Activated T-cell treated with anti-CD3 and anti-CD28 coated beads, Interleukin-2, amount 50 U/mL, for 1 hour (primary cell): ENCODE measurements at places on chromosomes 12 and 14.
A peak's percentile ranks its signal among the peaks of the same experiment; 100 is the strongest.

DNA sequence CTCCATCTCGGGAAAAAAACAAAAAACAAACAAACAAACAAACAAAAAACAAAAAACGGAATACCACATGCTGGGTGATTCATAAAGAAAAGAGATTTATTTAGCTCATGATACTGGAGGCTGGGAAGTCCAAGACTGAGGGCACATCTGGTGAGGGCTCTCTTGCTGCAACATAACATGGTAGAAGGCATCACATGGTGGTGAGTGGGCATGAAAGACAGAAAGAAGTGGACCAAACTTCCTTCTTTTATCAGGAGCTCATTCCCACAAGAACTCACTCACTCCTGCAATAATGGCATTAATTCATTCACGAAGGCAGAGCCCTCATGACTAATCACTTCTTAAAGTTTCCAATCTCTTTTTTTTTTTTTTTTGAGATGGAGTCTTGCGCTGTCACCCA lies 8.0 kb upstream of the LGMN start:
- no peak for DNase-seq

DNA sequence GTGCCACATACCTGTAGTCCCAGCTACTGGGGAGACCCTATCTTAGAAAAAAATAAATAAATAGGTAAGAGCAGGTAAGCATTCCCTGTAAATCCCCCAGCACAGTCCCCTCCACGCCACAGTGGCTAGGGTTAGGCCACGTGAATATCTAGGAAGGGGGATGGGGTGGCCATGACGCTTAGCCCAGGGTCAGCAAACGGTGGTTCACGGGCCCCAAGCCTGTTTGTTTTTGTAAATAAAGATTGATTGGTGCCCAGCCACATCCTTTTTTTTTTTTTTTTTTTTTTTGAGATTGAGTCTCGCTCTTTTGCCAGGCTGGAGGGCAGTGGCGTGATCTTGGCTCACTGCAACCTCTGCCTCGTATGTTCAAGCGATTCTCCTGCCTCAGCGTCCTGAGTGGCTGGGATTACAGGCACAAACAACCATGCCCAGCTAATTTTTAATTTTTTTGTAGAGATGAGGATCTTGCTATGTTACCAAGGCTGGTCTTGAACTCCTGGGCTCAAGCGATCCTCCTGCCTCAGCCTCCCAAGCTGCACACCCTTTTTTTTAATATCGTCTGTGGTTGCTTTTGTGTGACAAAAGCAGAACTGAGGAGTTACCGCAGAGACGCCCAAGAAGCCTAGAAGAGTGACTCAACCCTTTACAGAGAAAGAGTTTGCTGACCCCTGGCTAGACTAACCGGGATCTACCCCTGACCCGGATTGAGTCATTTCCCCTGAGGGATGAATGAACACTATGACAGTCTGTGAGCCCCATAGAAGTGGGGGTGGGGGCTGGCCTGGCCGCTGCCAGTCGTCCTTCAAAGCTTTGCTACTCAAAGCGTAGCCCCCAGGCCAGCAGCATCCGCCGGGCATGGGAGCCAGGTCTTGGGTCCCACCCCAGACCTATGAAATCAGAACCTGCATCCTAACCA lies 113.7 kb upstream of the NCOR2 start:
- no peak for DNase-seq

- DNase-seq, result peak; percentile 21
Measured at GRCh38 chr12:120971299-120972180, 6.8 kb upstream of the HNF1A start.

DNA sequence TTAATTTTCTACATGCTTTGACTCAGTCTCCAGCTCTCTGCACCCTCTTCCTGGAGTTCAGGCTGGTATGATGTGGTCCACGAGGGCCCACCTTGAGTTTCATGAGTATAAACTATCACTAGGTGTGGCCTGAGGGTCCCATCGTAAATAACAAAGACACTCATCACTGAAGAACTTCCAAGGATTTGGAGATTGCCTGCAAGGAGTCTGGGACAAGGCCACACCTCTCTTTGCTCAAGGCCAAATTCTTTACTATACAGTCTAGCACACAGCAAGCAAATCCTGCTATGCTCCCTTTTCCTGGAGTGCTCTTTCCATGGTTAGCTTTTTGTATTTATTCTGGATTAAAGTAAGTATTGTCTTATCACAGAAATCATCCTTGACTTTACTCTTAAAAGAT lies 271.9 kb downstream of the SLC16A7 start:
- DNase-seq, result no peak

GRCh38 chr14:57660208-57660607 lies 166.6 kb upstream of the CCDC198 start:
- DNase-seq, result no peak

DNA sequence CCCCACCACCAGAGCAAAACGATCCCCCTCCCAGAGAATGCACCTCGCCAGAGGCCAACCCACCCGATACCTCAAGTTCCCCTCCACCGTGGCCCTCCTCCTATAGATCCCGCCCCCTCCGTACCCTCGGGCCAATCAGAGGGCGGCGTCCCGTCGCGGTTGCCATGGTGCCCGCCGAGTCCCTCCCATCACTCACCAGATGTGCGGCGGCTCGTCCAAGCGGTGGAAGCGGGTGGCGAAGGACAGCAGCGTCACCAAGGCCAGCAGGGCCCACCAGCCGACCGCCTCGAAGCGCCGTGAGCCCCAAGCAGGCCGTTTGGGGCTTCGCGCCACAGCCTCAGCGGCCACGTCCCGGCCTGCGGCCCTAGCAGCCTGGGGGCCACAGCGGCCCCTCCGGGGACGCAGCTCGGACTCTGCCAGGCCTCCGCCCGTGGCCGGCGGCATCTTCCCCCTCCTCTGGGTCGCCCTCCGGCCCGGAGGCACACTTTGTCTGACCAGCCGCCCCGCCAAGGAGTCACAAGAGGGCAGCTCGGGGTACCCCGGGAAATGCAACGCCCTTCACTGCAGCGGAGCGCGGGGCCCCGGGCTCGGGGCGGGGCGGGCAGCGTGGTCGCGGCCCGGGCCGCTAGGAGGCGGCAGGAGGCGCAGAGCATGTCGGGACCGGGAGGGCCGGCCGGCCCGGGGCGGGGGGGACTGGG lies at the start of gene POMT2:
TSS of gene POMT2 (minus strand) at position 646 of the 698 bp plus-strand sequence. CDS start at position 444, 202 bp downstream.
- peak; percentile 93 for DNase-seq

- no peak for DNase-seq
Measured at GRCh38 chr12:103827911-103828391, 13.1 kb downstream of the NT5DC3 start.

- no peak for DNase-seq
Measured at GRCh38 chr12:26416550-26416949, 221.2 kb downstream of the SSPN start.

DNA sequence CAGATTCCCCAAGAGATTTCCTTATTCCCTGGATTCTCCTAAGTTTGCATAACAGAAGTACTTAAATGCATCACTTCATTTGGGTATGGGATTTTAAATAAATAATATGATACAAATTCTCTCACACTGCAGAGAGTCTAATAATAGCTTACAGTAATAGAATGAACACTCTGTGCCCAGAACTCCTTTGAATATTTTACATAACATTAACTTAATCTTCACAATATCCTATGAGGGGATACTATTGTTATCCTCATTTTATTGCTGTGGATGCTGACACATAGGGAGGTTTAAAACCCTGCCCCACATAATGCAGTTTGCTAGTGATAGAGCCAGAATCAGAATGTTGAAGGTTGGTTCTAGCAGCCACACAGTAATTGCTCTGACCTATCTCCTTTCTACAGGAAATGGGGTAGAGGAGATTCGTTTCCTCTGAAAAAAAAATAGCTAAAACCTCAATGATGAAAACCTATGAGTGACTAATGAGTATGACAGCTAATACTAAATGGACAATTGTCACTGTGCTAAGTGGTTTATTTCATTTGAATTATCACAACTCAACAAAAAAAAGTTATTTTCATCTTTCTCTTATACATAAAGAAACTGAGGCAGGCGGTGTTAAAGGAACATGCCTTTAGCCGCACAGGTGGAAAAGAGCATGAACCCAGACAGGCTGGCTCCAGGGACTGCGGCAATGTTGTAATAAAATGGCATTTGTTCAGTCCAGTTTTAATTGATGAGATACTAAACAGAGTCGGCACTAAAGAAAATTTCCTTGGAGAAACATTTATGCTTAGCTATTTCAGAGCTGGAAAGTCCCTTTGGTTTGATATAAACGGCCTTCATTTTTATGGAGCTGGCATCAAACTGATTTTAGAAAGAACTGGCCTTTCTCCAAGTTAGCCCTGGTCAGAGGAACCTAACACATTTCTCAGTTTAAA lies 880.9 kb downstream of the NRXN3 start:
- DNase-seq, result no peak

DNA sequence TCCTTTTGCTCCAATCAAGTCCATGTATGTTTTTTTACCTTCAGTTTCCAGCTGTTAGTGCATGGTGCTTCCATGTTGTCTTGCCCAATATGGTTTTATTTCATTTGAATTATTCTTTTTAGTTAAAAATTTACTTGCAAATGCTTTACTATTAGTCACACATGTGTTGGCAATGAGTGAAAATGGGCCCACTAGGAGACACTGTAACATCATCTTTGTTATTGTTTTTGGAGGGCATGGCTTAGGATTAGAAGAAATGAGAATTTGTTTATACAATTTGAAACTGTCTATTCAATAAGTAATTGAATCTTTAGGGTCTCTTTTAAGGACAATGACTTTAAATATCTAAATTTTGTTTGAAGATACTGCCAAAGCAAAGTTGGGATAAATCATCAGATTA lies 133.7 kb downstream of the BRMS1L start:
- DNase-seq, result no peak

GRCh38 chr12:12212769-12213168 lies 54.1 kb downstream of the LRP6 start:
- DNase-seq, result no peak

DNA sequence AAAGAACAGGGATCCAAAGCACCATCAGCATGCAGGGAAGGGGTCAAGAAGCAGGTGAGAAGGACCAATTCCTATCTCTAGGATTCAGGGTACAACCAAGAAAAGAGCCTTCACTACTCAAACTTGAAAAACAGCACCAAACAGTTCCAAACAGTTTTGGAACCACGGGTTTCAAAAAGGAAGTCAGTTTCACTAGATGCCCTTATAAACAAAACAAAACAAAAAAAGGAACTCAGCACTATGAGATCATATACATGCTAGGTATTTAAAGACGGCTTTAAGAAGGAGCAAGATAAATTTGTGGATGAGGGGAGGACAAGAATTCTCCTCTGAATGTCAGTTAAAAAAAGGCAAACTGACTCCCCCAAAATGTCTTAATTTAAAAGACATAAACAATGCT lies 6.0 kb downstream of the INSM2 start:
- no peak for DNase-seq

- DNase-seq, result no peak
Measured at GRCh38 chr14:61652526-61653262, 42.6 kb upstream of the HIF1A start.
